ENCODE measurements at places on chromosomes 5 and 9. TPM values are rescaled to one million over a fixed set of nuclear protein-coding genes. Genes with fewer than 3 reads are reported as not detected.
A peak's percentile ranks its signal among the peaks of the same experiment; 100 is the strongest.

- DNase-seq = no peak
Observed at GRCh38 chr9:121499177-121499426, 542 bp downstream of the GGTA1 start.

Gene CDK7
- 55.3 TPM for total RNA-seq

DNA sequence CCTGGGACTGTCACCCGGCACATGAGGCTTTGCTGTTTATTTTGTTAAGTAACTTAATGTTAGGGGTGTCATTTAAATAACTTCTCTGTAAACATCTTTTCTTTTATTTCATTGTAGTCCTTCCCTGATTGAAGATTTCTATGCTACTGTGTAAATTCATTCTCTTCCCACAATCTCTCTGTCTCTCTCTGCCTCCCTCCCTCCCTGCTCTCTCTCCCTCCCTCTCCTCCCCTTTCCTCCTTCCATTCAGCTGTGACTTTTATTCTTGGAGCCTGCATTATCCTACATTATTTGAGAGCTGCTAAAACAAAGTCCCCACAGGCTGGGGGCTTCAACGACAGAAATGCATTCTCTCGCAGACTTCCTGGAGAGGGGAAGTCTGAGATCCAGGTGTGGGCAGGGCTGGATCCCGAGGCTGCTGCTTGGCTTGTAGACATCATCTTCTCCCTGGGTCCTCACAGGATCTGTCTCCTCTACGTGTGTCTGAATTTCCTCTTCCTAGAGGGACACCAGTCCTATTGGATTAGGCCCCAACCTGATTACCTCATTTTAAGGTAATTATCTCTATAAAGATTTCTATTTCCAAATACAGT lies 18.4 kb downstream of the UBE2QL1 start:
- no peak for DNase-seq

Gene STPG3
- not detected for total RNA-seq

Gene SNX24
- total RNA-seq = 9.3 TPM

- DNase-seq = no peak
Observed at GRCh38 chr9:109401990-109402318, 81.1 kb upstream of the EPB41L4B start.

DNA sequence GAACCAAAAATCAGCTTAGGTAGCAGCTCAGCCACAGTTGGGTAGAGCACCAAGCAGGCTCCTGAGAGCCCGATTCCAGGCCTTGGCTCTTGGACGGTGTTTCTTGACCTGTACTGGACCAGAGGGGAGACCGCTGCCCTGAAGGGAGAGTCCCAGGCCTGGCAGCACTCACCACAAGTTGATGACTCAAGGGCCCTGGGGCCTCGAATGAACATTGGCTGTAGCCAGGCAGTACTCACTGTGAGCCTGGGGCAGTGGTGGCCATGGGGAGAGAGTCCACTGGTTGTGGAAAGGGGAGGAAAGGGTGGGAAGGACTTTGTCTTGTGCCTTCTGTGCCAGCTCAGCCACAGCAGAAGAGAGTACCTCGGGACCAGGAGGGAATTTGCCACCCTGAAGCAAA lies 166.1 kb downstream of the EDIL3 start:
- DNase-seq = peak; percentile 14

Gene INVS
- 17.3 TPM for total RNA-seq

DNA sequence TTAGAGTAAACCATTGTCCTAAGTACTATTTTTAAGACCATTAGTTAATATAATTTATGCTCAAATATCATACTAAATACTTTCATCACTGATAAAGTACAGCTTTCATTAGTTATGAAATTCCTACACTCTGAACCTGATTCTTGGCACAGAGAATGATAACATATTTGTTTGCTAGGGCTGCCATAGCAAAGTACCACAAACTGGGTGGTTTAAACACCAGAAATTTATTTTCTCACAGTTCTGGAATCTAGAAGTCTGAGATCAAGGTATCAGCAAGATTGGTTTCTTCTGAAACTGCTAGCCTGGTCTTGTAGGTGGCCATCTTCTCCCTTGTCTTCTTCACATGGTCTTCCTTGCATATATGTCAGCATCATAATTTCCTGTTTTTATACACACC lies 608.4 kb downstream of the TLE1 start:
- DNase-seq = no peak

DNA sequence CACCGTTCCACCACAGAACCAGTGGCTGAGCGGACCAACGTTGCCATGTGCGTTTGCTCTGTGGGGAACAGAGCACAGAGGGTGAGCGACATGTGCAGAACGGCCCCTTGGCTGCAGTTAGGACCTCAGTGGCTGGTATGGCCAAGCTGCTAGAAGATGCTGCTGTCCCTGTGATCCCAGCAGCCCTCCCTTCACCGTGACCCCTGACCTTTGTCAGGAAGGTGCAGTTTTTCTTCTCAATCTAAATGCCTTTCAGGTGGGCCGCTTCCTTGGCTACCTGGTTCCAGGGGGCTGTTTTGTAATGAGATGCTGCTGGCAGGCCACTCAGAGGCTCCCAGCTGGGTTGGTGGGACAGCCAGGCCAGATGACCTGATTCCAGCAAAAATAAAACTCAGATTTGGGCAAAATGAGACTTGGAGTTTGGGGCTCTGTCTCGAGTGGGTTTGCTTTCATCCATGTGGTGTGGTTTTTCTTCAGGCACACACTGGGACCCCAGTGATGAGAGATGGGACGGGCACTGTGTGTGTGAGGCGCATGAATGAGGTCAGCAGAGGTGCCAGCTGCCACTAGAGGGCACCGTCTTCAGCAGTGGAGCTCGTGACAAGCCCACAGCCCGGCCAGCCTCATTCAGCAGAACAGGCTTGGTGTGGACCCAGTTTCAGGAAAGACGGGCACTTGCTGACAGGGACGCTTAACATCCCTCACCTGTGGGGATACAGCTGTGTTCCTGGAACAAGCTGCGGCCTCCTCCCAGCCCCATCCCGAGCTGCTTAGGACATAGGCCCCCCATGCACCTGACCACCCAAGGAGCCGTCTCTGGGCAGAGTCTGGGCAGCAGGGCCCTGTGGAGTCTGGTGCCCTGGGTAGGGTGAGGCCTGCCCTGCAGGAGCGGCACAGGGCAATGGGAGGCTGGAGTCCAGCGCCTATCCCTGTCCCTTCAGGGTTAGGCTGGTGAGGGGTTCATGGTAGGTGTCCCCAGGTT lies 4.1 kb downstream of the MRPS2 start:
- DNase-seq = peak; percentile 62

GRCh38 chr5:138918686-138919085 lies 43.6 kb upstream of the LRRTM2 start:
- DNase-seq = no peak

DNA sequence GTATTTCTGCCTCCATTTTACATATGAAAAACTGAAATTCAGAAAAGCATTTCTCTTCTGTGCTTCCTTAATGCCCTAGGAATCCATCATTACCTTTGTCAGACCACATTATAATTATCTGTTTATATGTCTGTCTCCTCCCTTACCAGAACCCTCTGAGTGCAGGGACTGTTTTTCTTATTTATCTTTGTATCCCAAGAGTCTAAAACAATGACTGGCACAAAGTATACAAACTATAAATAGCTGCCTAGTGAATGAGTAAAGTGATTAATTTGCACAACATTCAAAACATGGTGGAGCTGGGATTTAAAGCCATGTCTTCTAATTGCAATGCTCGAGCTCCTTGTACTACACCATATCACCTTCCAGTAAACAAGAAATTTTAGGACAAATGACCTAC lies 49.3 kb upstream of the HK3 start:
- DNase-seq = no peak

Gene HIGD2A
- 320 TPM for total RNA-seq

DNA sequence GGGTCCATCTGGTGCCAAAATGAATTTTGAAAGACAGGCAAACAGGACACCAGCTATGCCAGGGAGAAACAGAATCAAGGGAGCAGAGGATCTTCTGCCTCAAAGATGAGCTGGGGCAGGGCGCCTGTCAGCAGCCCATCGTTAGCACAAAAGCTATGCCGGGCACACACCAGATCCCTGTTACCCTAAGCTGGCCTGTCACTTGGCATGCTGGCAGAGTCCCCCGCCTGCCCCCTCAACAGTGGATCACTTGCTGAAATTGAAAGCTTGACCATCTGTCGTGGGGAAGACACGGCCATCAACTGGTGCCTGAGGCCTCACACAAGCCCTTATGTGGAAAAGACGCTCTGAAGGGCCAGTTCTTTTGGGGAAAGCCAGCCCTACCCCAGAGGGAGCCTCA lies 256.4 kb downstream of the EBF1 start:
- DNase-seq = no peak

GRCh38 chr5:219460-219863 lies 1.3 kb downstream of the SDHA start:
- DNase-seq = peak; percentile 47

DNA sequence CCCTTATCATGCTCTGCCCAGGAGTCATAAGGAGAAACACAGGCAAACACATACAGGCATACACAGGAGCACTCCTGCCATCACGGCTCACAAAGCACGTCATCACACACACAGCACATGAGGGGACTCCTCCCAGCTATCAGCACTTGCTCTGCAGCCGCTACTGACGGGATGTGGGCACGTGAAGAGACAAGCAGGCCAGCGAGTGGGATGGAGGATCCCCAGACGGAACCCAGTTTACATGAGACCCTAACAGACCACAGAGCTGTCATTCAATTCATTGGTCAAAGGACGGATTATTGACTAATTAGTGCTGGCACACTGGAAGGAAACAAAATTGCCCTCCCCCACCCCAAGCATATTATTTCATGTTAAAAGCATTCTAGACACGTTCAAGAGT lies 53.6 kb downstream of the SEMA4D start:
- DNase-seq = no peak

- DNase-seq = no peak
Observed at GRCh38 chr9:104073770-104074133, 20.4 kb upstream of the SMC2 start.

GRCh38 chr5:129541648-129542251 lies 81.7 kb downstream of the ADAMTS19 start:
- peak; percentile 32 for DNase-seq

Gene ELOVL7
- 4.4 TPM for total RNA-seq

GRCh38 chr5:179902763-179903158 lies 4.9 kb downstream of the TBC1D9B start:
- DNase-seq = no peak

Gene FOXD4L5
- total RNA-seq = not detected

DNA sequence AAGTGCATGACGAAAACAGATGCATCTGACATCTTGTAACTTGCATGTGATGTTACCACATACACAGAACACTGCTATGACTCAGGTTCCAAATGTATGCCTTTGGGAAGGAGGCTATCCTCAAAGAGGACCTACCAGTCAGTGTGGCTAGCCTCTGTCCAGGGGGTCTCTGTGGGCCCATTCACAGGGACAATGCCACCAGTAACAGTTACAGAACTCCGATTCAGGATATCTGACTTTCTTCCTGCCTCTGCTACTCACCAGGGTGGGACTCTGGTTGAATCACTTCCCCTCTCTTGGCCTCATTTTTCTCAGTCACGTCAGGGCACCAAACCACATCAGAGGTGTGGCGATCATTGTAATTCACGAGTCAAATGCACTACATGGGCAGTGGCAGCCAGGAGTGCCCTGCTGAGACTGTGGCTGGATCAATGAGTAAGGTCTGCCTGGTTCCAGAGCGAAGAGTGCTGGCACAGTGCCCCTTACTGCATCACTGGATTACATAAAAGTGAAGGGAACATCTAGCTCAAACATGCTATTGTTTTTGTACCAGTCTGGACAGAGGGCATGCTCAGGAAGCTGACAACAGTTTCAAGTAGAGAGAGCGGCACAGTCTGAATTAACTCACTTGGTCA lies 13.2 kb downstream of the ATOX1 start:
- DNase-seq = peak; percentile 100

- DNase-seq = no peak
Observed at GRCh38 chr5:145210020-145210419, 625.1 kb downstream of the PRELID2 start.

DNA sequence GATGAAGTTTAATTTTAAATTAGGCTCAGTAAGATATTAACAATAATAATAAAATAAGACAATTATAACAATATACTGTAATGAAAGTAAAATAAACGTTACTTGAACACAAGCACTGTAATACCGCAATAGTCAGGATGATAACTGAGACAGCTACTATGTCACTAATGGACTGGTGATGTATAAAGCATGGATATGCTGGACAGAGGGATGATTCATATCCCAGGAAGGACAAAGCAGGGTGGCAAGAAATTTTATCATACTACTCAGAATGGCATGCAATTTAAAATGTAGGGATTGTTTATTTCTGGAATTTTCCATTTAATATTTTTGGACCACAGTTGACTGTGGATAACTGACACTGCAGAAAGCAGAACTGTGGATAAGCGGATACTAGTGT lies 196.9 kb downstream of the VPS13A start:
- DNase-seq = peak; percentile 13

DNA sequence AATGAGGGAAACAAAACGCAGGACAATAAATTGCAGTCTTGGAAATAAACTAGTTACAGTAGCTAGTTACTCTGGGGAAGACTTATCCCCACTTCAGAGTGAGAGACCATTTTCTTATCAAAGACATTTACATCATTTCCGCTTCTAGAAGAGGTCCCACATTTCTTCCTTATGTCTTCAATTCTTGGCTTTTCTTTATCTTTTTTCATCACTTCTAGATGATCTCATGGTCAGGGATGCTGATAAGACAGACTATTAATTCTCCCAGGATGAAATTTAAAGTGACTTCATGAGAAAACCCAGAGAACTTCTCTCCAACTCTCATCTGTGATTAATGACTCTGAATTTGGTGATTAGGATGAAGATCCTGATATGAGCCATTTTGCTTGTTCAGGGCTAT lies 229.1 kb downstream of the MTRR start:
- DNase-seq = no peak

DNA sequence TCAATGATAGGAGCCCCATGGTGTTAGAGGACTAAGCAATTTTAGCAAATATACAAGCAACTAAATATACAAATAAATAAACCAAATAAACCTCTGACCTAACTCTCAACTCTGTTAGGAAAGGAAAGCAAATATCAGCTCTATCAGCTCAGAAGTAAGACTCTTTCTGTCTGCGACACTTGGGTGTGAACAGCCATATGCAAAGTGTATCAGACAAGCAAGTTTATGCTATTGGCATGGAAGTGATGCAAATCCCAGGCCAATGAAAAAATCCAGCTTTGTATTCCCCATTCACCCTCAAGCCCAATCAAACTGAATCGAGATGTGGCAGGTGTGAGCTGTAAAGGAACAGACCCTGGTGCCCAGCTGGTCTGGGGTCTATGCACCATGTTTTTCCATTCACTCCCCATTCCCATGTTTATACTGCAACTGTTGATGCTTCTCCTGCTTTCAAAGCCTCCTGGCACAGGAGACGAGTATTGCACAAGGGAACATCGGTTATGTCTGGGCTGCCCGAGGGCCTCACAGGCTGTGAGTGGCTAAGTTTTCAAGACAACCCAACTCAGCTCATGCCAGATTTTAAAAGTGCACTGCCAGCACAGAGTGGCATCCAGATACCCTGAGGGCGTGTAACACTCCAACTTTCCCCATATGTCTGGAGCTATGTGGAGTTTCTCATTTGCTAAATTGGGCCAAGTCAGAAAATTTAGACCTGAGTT lies 73.1 kb downstream of the FEM1C start:
- DNase-seq = no peak
